CD4-positive, alpha-beta memory T cell (primary cell): ENCODE measurements at places on chromosomes 4 and X. TPM values are rescaled to one million over a fixed set of nuclear protein-coding genes. Genes with fewer than 3 reads are reported as not detected.

DNA sequence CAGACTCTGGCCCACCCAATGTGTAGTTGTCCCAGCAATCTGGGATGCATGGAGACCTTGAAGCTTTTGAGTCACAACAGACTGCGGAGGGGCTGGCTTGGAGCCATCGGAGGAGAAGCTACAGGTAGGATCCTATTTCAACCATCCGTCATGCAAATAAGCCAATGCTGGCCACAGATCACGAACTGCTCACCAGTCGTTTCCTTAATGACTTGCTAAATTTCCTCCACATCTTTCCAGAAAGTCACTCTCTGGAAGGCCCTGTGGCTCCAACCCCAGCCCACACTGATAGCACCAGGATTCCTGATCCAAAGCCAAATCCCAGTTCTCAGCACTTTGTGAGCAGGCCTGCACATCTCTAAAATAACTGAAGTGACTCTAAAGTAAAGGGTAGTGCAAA, 321.3 kb downstream of the RAB28 start:
- DNase-seq, result no peak

DNA sequence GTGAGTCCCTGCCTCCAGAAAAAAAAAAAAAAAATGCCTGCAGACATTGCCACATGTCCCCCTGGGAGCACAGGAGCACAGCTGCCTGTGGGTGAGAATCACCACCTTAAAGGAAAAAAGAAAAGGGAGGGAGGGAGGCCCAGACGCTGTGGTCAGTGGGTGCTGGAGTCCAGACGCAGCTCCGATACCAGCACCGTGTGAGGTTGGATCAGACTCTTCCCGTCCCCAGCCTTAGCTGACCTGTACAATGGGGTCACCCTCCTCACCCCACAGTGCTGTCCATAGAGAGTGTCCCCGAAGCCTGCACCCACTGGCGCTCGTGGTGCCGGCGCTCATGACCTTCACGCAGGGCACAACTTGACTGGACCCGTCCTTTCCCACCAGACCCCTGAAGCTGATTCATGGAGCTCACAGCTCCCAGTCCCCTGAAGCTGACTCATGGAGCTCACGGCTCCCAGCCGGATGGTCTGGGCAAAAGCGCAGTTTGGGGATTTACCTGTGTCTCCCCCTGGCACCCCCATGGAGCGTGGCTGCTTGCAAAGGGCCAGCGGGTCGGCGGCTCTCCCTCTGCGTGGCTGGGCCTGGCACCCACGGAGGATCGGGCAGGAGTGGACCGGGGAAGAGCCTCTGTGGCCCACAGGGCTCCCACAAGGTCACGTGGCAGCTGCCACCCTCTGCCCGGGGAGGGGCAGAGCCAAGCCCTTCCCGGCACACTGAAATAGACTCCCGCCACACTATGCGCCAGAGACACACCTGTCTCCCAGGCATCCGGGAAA, 31.4 kb downstream of the ABLIM2 start:
- no peak for DNase-seq

The EDNRA gene
- polyA plus RNA-seq, result not detected

DNA sequence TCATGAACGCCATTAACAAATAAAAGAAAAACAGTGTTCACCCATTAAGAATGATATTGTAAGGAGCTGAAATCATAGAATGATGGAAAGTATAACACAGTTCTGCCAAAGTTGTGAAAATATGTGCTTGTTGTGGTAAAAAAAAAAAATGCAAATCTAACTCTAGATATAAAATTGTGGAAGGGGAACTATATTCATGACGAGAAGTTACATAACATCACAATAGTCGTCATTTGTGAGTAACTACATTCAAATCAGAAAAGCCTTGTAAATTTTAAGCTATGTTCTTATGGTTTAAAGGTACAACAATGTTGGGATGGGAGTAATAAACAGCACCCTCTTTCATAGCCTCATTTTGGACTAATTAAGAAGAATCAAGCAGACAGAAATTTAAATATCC, 57.6 kb upstream of the PRDM8 start:
- no peak for DNase-seq

DNA sequence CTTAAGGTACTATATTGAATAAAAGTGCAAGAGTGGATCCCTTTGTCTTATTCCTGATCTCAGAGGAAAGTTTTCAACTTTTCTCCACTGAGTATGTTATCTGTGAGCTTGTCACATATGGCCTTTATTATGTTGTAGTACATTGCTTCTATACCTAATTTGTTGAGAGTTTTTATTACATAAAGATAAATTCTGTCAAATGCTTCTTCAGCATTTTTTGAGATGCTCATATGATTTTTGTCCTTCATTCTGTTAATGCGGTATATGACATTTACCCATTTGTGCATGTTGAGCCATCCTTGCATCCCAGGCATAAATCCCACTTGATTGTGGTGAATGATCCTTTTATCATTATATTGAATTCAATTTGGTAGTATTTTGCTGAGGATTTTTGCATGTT, 11.0 kb downstream of the SLC25A31 start:
- DNase-seq, result no peak

The CXCR3 gene
- 153 TPM for polyA plus RNA-seq

- no peak for DNase-seq
Observed at GRCh38 chr4:100188829-100189228, 1.4 kb downstream of the DDIT4L start.

The NPNT gene
- polyA plus RNA-seq, result not detected

GRCh38 chr4:30754021-30754420, 33.9 kb downstream of the PCDH7 start:
- no peak for DNase-seq

DNA sequence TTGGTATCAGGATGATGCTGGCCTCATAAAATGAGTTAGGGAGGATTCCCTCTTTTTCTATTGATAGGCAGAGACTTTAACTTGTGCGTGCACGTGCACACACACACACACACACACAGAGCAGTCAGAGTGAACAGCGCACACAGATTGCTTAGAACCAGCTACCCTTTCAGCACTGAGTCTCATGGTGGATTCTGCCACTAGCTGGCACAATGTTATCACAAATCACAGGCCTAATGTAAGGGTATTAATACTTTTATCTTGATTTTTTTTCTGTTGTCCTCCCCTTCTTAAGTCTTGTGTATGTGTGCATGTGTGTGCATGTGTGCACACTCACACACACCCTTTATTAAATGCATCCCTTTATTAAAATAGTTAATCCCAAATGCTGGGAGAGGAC, 53.2 kb downstream of the HADH start:
- DNase-seq, result no peak

The CCNB3 gene
- polyA plus RNA-seq, result not detected

The DMRTC1 gene
- 0.32 TPM for polyA plus RNA-seq

The UGT2B11 gene
- polyA plus RNA-seq, result not detected

The EGFL6 gene
- not detected for polyA plus RNA-seq

DNA sequence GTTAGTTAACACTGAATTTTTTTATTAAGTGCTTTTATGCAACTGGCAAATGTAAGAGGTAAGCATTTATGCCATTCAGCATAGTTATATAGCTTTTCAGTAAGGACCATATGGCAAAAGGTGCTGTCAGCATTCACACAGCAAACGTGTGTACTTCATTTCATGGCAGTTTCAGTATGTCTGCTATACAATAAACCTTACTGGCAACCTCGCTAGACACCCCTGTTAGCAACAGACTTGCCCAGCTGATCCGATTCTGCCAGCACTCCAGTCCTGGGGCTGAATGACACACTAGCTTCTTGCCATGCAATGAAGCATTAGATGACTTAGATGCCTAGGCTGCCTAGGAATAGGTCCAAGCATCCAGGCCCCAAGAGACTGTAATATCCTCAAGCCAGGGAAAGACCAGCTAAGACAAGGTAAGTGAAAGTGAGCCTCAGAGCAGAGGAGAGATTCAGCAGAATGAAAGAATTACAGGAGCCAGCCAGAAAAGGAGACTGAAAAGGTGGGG, 47.3 kb upstream of the DOCK11 start:
- no peak for DNase-seq

The TKTL1 gene
- 44.1 TPM for polyA plus RNA-seq

The GATA1 gene
- not detected for polyA plus RNA-seq

DNA sequence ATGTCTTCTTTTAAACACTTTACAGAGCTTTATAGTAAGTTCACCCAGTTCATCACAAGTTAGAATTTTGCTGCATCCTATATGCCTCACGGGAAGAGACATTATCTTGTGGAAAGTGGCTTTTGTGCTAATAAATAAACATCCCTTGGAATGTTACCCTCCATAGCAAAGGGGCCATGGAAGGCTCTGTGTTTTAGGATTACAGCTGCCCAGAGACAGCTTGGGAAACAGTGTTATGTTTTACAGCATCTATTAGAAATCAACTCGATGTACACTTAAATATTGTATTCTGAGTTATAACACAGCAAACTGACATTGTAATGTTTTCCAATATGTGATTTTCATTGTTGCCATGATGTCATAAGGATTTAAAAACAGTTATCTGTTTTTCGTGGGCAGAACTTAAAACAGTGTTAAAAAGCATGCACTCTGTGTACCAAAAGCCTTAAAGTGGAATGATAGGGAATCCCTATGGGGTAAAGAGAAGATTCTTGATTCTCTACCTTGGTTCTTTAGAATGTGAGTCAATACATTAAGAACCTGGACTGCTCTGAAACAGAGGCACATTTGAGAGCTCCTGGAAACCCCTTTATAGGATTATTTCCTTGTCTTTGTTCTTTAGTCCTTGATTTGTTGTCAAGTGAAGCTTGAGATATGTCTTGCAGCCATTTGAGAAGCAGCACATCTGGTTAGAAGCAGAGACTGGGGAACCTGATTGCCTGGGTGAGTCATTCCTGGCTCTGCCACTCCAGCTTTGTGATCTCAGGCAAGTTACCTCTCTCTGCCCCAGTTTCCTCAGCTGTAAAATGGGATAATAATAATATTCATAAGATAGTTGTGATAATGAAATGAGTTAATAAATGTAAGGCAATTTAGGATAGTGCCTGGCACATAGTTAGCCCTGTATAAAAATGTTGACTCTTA, 41.6 kb downstream of the ARHGAP10 start:
- no peak for DNase-seq

DNA sequence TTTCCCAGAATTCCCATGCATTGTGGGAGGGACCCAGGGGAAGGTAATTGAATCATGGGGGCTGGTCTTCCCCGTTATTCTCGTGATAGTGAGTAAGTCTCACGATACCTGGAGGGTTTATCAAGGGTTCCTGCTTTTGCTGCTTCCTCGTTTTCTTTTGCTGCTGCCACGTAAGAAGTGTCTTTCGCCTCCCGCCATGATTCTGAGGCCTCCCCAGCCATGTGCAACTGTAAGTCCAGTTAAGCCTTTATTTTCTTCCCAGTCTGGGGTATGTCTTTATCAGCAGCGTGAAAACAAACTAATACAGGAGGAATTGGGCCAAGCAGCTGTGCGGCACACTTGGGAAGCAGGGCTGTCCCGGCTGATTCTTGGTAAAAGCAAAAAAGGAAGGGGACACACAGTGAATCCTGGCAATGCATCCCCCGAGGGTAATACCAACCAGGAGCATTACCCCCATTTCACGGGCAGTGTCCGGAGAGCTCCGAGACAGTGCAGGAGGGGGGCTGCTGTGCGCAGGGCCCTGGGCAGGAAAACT, 185.7 kb downstream of the AFAP1 start:
- DNase-seq, result no peak

DNA sequence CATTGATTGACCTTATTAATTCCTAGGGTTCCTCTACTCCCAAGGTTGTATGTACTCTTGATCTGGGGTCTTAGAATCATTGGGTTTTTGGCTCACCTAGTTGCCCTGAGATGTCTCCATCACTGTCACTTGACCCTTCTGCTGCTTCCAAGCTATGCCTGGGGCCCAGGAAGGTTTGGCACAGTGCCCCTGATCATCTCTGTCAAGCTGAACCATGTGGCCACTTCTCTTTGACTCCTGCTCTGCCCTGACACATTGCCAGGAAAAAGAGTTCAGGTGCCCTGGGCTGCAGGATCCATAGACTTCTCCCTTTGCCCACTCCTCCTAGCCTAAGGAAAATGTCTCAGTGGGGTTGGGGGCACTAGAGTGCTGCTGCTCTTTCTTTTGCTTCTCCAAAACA, 3.9 kb upstream of the CHST7 start:
- no peak for DNase-seq

- DNase-seq, result no peak
Observed at GRCh38 chr4:95715830-95716229, 124.1 kb upstream of the PDHA2 start.

DNA sequence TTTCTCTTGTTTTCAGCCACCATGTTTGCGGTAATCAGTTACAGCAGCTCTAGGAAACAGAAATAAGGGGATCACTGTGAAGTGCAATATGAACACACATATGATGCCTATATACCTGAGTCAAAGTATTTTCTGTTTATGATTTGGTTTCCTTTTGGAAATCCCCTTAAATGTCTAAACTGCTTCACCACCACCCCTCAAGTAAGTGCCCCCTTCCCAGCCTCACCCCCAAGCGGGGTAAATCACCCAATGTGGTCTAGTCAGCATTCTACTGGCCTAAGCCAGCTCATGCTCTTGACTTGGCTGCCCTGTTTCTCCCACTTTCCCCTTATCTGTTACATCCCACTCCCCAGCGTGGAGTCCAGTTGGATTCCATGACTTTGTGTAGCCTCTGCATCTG, 176.5 kb downstream of the QDPR start:
- DNase-seq, result peak; percentile 47

DNA sequence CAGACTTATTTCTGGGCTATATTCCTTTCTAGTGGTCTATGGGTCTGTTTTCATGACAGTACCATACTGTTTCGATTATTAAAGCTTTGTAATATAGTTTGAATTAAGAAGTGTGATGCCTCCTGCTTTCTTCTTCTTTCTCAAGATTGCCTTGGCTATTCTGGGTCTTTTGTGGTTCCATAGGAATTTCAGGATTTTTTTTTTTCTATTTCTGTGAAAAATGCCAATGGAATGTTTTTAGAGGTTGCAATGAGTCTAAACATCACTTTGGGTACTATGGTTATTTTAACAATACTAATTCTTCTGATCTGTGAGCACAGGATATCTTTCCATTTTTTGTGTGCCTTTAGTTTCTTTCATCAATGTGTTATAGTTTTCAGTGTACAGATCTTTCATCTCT, 204.3 kb upstream of the HCCS start:
- DNase-seq, result no peak
